ENCODE measurements at places on chromosomes 7 and 10.
A peak's percentile ranks its signal among the peaks of the same experiment; 100 is the strongest.

DNA sequence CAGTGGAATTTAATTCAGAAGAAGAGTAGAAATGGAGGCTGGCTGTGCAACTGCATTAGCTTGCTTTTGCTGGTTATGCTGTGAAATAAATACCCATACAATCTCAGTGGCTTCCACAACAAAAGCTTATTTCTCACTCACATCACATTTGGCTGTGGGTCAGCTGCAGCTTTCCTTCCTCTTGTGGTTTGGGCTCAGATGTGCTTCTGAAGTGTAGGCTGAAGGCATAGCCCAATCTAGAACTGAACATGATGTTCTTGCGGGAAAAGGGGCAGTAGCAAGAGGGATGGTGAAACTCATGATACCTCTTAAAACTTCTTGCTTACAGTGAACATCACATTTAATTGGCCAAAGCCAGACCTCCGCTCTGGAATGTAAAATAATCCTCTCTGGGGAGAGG lies 119.9 kb downstream of the HECW1 start:
- DNase-seq: no peak

GRCh38 chr10:87664276-87664701 lies 4.6 kb downstream of the PAPSS2 start:
- DNase-seq: no peak

DNA sequence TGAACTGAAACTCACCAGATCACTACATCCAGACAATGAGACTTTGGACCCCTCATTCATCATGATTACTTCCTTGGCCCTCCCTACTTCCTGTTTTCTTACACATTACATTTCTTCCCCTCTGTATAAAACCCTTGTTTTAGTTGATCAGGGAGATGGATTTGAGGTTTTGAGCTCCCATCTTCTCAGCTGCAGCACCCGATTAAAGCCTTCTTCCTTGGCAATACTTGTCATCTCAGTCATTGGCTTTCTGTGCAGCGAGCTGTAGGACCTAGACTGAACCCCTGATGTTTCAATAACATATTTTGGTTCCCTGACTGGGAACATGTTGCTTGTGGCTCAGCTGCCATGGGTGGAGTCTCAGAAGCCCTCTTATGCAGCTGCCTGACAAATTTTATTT lies 33.1 kb downstream of the NOLC1 start:
- DNase-seq: no peak

GRCh38 chr10:78771808-78772455 lies 296.8 kb upstream of the ZMIZ1 start:
- DNase-seq: no peak

- no peak for DNase-seq
These were observed 34.1 kb upstream of the NMT2 start for GRCh38 chr10:15202639-15203038.

- DNase-seq: no peak
These were observed 176.4 kb downstream of the ELFN1 start for GRCh38 chr7:1846331-1847065.

DNA sequence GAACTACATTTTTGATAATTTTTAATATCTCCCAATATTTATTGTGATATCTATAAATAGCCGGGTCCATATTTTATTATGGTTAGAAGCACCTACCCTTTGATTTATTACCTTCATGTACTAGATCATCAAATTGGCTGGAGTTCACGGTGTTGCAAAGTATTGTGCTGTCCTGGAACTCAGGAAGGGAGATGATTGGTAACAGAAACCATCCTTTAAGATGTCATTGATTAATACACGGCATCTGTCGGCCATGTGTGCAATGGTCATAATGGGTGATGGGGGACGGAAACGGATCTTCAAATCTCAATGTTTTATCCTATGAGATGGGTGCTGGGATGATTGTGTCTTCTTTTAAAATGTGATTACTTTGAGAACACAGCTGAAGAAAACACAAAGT lies 157.0 kb downstream of the NEBL start:
- DNase-seq: no peak

GRCh38 chr10:58887474-58887873 lies 289.0 kb upstream of the PHYHIPL start:
- DNase-seq: no peak

DNA sequence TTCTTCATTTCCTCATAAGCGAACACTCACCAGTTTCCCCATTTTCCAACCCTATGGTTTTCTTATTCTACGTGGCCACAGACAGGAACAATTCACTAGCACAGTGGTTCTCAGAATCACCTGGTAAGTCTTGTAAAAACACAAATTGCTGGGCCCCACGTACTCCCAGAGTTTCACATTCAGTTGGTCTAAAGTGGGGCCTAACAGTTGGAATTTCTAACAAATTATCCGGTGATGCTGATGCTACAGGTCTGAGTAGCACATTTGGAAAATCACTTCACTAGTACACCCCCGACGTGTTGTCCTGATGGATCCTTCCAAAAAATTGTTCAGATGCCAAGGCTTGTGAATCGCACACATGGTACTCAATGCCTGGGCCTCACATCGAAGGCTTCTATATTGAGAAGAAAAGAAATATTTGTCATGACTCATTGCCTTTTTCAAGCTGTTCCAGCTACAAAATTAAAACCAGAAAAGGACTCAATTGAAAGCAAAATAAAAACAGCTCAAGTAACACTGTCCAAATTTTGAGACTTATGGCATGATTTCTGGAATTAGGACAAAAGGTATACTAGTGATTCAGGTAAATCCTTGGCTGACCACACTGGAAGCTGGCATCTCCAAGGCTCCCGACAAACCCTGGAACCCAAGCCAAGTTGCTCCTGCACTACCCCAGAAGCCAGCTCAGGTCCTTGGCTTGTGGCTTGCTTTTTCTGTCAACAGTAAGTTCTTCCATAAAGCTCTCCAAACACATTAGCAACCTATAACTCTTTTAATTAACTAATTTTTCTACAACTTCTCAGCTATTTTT lies 12.9 kb upstream of the VIM start:
- DNase-seq: no peak

DNA sequence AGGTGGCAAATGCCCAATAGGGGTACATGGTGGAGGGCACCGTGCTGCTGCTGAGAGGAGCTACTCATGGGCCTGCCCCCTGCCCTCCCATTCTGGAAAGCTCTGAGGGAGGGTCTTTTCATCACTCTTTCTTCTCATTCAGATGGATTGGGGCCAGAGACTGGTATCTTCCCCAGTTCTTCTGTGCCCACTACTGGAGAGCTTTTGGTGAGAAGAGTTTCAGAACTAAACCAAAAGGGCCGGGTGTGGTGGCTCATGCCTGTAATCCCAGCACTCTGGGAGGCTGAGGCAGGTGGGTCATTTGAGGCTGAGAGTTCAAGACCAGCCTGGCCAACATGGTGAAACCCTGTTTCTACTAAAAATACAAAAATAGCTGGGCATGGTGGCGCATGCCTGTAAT lies 12.5 kb downstream of the ADRA2A start:
- no peak for DNase-seq

GRCh38 chr7:118615-119391 lies 73.6 kb upstream of the FAM20C start:
- no peak for DNase-seq

GRCh38 chr7:27181795-27182275 lies 3.2 kb downstream of the HOXA11 start:
- no peak for DNase-seq

- no peak for DNase-seq
These were observed 344.2 kb upstream of the ADARB2 start for GRCh38 chr10:2081501-2081900.

DNA sequence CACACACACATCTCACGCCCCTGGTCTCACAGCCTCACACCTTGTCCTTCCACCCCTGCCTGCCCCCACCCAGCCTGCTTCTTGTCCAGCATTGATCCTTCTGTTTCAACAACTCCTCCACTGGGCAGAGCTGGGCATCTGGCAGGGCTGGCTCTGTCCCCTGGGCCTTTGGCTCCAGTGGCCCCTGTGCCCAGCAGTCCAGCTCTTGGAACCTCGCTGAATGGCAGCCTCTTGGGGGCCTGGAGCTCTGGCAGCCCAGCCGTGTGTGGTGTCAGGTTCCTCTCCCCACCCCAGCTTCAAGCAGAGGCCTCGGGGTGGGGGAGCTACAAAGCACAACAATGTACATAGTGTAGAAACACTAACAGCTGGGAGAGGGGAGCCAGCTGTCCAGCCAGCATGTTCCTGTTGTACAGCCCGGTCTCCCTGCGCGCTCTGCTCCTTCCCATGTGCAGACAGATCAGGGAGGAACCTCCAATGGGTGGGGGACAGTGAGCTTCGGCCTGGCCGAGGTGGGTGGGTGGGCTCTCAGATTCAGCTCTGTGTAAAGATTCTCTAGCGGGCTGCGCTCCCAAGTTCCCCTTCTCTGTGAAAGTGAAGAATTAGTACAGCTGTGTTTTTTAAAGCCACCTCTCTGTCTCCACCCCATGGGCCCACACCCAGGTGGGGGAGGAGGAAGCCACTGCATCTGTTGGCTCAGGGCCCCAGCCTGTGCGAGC lies 19.4 kb downstream of the ZMIZ2 start:
- DNase-seq: peak; percentile 75

DNA sequence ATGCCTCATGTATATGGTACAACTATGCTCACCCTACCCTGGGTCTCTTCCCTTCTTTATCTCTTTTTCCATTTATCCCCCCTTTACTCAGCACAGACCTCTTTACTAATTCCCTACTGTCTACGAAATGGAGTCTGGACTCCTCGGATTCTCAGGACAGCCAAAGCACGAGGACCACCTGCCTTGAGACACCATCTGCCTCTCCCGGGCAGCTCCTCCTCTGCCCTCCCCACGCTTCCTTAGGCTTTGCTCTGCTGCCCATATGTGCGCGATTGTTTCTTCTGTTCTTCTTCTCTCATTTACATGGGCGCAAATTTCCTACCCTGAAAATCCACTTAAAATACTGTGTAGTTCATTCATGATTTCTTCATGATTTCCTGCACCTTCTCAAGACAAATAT lies 62.7 kb upstream of the STK17A start:
- no peak for DNase-seq

DNA sequence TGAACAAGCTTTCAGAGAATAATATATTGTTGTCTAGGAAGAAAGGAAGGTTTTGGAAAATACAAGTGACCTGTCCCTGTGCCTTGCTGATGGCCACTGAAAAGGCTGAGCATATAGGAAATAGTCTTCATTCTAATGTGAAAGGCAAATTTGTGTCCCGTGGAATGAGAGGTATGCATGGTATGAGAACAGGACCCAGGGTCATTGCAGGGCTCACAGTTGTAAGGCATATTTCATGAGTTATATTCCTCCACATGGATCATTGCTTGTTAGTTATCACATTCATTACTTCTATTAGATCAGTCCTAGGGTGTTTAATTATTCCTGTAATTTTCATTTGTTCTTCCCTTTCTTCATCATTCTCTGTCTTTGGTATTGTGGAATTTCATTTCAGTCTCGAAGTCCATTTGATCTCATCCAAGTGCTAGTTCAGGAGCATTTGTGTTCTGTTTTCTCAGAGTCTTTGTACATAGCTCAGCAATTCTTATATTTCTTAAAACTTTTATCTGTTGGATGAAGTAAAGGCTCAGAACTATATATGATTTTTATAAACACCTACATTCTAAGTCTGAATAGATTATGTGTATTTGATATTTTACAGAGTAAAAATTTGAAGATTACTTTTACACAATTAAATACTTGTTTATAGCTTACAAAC lies 39.4 kb upstream of the ARHGAP21 start:
- DNase-seq: no peak

DNA sequence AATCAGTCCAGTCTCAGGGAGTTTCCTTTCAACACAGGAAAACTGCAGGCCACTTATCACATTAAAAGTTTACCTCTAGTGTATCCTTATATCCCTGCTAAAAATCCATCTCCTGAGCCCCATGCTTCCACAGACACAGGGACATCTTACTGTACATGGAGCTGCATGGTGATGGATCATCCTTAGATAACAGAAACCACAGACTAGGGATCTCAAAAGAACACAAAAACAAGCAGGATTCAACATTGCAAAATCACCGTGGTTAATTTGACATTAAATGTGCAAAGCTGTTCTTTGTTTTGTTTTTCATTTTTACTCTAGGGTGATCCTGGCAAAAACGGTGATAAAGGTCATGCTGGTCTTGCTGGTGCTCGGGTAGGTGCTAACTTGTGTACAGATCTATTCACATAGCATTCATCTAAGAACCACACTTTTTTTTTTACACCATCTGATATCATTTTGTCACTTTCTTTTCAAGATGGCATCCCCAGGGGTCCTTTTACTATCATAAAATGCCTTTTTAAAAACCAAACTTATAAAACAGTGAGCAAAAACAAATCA lies 18.1 kb downstream of the COL1A2 start:
- DNase-seq: no peak

DNA sequence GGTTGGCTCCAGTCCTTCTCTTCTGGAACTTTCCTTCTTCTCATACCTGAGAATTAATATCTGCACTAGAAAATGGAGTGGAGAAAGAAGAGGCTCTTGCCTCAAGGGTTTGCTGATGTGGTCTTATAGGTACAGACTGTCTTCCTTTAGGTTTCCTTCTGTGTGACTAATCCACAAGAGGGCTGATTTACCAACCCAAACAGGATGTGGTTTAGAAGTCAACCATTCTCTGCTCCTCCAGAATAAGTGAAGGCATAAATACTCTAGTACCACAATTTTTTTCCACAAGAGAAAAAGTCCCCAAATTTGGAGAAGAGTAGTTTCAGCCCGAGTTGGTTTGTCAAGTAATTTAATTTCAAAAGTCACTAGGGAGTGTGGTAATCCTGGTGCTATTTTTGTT lies 85.8 kb downstream of the NRP1 start:
- DNase-seq: no peak

GRCh38 chr10:120749856-120750566 lies 101.2 kb upstream of the WDR11 start:
- DNase-seq: no peak

GRCh38 chr7:128954830-128955802 lies 17.4 kb downstream of the IRF5 start:
- DNase-seq: no peak

GRCh38 chr7:94432817-94433216 lies 38.1 kb downstream of the COL1A2 start:
- DNase-seq: no peak

Data from testis (tissue), 5 donors.